ENCODE measurements at places on chromosomes 6 and 20.
A peak's percentile ranks its signal among the peaks of the same experiment; 100 is the strongest.

DNA sequence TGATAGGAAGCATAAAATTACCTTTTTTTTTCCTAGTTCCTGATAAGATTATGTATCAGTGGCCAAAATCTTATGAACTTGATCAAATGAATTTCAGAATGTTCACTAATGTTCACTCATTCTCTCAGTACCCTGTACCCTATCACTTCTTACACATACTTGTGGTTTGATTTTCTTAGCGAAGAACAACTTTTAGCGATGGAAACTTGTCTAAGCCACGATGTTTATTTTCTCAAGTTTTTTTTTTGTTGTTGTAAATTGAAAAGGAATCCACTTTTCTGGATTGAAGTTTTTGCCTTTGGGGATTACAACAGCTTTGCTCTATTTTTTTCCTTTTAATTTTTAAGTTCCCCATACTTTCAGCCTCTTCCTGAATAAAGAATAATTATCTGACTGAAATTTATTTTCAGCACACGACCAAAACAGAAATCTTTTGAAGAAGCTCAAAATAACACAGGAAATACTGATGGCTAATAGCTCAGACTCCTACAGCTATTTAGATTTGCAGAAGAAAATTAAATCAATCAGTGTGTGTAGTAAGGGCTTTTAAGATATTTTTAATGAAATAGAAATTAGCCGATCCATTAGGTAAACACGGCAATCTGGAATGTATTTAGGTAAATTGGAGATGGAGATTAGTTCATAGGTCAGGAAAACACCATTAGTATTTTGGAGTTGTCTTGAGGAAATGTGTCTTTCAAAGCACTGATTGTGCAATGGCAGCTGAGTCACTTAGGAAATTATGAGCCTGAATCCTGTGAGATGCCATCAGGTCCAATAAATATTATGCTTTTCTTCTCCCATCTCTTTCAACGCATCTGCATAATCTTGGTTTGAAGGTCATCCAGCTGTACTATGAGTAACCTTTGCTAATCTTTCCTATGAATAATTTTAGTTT lies 217.5 kb downstream of the GJA1 start:
- no peak for DNase-seq

GRCh38 chr6:72386324-72386723 lies 235.5 kb upstream of the KCNQ5 start:
- no peak for DNase-seq

GRCh38 chr20:39660965-39661364 lies 698.8 kb downstream of the DHX35 start:
- no peak for DNase-seq

DNA sequence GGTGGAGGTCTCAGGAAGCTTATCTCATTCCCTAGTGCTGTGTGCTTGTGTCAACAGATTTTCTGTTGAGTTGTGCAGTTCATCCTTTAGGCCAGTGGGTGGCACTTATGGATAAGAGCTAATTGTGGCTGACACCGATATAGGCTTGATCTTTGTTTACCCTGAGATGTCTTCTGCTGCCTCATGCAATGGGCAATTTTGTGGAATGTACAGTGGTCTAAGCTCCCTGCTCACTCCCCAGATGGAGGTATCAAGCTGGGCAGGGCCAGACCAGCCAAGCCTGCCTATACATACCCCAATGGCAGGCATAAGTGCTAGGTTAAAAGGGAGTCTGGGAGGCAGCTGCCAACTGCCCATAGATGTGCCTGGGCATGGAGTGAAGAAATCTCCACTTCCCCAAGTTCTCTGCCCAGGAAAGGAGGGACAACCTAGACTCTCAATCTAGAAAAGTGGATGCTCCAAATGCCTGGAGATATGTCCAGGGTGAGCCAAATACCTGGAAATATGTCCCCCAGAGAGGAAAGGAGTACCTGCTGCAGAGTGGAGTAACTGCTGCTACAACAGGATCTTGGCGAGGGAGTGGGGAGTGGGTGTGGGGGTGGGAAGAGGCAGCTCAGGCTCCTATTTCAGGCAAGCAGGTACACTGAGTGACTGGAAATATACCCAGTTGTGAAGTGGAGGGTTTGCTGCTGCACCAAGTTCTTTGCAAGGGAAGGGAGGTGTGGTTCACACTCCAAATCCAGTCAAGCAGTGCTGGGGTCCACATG lies 53.2 kb upstream of the ARG1 start:
- peak; percentile 68 for DNase-seq

GRCh38 chr6:143504369-143504768 lies 7.2 kb downstream of the FUCA2 start:
- no peak for DNase-seq

- DNase-seq, result no peak
Observed at GRCh38 chr20:31677553-31678260, 40.0 kb downstream of the COX4I2 start.

Measured in Peyer's patch (tissue), 4 donors.